GM03348 (cell line): ENCODE measurements at places on chromosomes 4 and X.

DNA sequence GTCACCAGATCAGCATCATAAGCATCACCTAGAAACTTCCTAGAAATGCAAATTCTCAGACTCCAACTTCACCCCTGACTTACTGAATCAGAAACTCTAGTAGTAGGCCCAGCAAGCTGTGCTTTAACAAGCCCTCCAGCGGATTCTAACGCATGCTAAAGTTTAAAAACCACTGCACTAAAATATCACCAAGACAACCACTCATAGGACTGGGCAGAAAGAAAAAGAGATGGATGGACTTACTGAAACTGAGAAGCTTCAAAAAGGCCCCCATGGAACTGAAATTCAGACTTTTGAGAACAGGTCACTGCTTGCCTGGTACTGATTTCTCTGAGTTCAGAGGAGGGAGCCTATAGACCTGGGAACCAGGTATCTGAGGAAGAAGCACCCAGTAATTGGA, 40.1 kb downstream of the FAM241A start:
- DNase-seq = no peak

GRCh38 chr4:172392741-172393140, 579.5 kb downstream of the GALNTL6 start:
- no peak for DNase-seq

GRCh38 chrX:40167233-40167849, 69.6 kb upstream of the BCOR start:
- no peak for DNase-seq

DNA sequence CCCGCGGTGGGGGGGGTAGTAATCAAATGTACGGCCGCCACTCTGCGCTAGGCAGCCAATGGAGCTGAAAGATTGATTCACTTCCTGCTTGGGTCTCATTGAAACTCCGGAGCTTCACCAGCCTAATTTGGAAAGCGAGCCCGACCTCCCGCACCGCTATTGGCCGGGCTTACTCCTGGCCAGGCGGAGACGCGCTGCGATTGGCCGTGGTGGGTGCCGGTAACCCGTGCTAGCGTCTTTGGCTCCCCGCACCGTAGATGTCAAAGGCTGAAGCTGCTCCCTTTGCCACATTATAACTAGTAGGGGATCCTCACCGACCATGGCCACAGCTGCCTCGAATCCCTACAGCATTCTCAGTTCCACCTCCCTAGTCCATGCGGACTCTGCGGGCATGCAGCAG, at the start of gene POU3F4:
POU3F4 (plus strand) TSS at position 285 of the 400 bp plus-strand sequence; CDS start at position 320, 35 bp downstream.
- peak; percentile 12 for DNase-seq

DNA sequence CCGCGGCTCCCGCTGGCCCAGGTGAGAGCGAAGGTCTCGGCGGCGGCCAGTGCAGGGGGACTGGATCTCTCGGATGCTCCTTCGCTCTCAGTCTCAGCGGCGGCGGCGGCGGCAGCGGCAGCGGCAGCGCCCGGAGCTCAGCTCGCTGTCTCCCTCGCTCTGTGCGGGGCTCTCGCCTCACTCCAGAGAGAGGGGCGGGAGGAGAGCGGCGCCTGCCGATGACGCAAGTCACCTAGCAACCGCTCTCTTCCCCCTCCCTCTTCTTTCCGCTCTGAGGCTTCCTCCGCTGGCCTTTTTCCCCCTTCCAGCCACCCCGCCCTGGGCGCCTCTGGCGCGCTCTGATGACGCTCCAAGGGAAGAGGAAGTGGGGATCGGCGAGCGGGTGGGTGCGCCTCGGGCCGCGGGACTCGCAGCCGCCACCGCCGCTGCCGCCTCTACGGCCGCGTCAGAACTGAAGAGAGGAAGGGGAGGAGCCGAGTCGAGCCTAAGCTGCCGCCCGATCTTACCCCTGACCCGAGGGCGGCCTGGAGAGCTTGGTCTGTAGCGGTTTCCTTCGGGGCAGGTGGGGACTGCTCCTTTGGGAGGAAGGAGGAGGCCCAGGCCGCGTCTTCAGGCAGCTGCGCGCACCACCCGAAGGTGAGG, at the start of gene FBXW7:
FBXW7 (minus strand) TSS at position 190 of the 642 bp plus-strand sequence. CDS start 124,289 bp downstream, outside the sequence.
- DNase-seq = peak; percentile 99

DNA sequence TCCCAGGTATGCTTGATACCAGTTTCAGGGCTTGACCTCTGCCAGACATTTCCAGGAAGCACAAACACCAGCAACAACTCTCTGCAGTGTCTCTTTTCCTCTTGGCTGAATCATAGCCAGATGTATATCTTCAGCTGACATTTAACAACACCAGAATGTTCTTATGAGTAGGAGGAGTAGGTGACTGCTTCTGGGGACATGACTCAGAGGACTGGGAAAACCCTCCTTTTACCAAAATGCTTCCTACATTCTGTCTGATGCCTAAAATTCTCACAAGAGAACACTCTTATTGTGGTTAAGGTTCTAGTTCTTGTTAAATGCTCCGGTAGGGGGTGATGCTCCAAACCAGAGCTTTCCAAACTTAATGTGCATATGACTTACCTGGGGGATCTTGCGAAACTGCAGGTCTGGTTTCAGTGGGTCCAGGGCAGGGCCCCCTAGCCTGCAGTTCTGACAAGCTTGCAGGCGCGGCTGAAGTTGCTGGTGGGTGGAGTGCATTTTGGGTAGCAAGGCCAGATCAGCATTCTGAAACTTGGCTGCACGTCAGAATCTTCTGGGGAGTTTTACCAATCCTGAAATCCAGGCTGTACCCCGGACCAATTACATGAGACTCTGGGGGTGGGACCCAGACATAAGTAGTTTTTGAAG, 329.3 kb upstream of the RPS6KA3 start:
- peak; percentile 13 for DNase-seq
